ENCODE measurements at places on chromosomes 16 and 17.

DNA sequence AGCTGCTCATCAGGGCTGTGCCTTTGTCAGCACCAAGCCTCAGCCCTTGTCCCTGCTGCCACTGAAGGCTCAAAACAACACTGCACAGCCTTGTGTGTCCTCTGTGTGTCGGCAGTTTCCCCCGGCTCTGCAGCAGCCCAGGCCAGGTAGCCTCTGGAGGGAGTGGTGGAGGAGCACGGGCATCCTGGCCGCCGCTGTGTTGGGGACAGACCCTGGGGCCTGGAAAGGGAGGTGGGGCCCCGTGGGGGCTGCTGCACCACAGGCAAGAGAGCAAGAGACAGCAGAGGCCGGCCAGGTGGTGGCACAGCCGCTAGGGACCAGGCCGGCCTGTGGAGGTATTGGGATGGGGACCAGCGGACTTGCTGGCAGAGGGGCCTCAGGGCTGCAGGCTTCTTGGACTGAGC, 96.9 kb upstream of the ZNF750 start:
- H3K27me3 ChIP-seq: no peaks in the 10 kb centered on the region
- H3K36me3 ChIP-seq: peaks cover 98% of the 10 kb centered on the region
- peak; percentile 53 for DNase-seq
- H3K4me1 ChIP-seq: no peaks in the 10 kb centered on the region
- H3K4me3 ChIP-seq: no peak overlapping the region

DNA sequence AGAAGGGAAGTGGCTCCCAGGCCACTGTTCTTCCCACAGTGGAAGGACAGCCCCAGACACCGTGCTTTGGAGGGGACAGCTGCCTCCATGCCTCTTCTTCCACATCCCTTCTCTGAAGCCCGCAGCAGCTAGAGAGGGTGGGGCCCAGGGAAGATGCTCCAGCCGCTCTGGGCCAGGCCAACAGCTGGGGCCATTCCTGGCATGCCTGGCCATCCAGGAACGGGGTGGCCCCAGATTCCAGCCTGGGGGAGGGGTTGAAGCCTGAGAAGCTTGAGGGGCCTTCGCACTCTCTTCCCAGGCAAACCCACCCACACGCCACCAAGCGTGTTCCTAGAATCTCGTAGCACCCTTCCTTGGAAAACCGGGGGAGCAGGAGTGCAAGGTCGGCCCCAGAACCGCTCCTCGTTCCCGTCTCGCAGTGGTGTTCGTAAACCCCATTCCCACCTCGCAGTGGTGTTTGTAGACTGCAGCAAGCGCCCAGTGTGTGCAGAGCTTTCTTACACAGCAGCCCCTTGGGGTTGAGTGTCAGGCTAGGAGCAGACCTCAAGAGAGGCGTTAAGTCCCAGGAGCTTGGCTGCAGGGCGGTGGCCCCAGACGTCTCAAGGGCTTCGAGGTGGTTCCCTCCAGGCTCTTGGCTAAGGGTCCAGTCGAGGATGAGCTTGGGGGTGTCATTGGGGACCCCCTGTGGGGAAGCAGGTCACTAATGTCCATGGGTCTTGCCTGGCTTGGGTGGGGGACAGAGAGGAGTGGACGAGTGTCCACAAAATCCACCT, 2.7 kb downstream of the CDH15 start:
- no peak overlapping the region for H3K4me3 ChIP-seq
- H3K27me3 ChIP-seq: peaks cover 97% of the 10 kb centered on the region
- no peak overlapping the region for H3K27ac ChIP-seq
- DNase-seq: no peak
- H3K4me1 ChIP-seq: peaks cover 20% of the 10 kb centered on the region

GRCh38 chr17:19248151-19248927, 11.2 kb downstream of the EPN2 start:
- no peak overlapping the region for H3K4me3 ChIP-seq
- peaks cover 75% of the 10 kb centered on the region for H3K4me1 ChIP-seq
- peak overlapping the region; percentile 73 for H3K27ac ChIP-seq
- no peak for DNase-seq
- H3K27me3 ChIP-seq: no peaks in the 10 kb centered on the region

- H3K36me3 ChIP-seq: peaks cover 86% of the 10 kb centered on the region
- H3K4me1 ChIP-seq: peaks cover 9% of the 10 kb centered on the region
- no peak overlapping the region for H3K27ac ChIP-seq
- H3K27me3 ChIP-seq: no peaks in the 10 kb centered on the region
- no peak overlapping the region for H3K4me3 ChIP-seq
- no peak for DNase-seq
Measured at GRCh38 chr16:66728117-66728787, 23.2 kb downstream of the DYNC1LI2 start.

GRCh38 chr16:72884573-72884972, 163.4 kb downstream of the ZFHX3 start:
- H3K4me1 ChIP-seq: no peaks in the 10 kb centered on the region
- H3K4me3 ChIP-seq: no peak overlapping the region
- no peaks in the 10 kb centered on the region for H3K27me3 ChIP-seq
- DNase-seq: no peak
- no peak overlapping the region for H3K27ac ChIP-seq

GRCh38 chr17:41223821-41224220, 2.6 kb upstream of the KRTAP9-2 start:
- no peaks in the 10 kb centered on the region for H3K27me3 ChIP-seq
- no peak overlapping the region for H3K4me3 ChIP-seq
- no peak for DNase-seq
- H3K4me1 ChIP-seq: no peaks in the 10 kb centered on the region
- H3K36me3 ChIP-seq: no peaks in the 10 kb centered on the region

- peak overlapping the region; percentile 18 for H3K27ac ChIP-seq
- no peak for DNase-seq
- H3K36me3 ChIP-seq: peaks cover 12% of the 10 kb centered on the region
- no peaks in the 10 kb centered on the region for H3K4me1 ChIP-seq
- no peak overlapping the region for H3K4me3 ChIP-seq
Measured at GRCh38 chr17:39306509-39307212, 80.9 kb upstream of the STAC2 start.

- DNase-seq: no peak
- no peak overlapping the region for H3K4me3 ChIP-seq
- peaks cover 6% of the 10 kb centered on the region for H3K27me3 ChIP-seq
- no peak overlapping the region for H3K27ac ChIP-seq
- no peaks in the 10 kb centered on the region for H3K36me3 ChIP-seq
- H3K4me1 ChIP-seq: no peaks in the 10 kb centered on the region
Measured at GRCh38 chr16:4788910-4789309, 765 bp upstream of the SEPTIN12 start.

- H3K4me3 ChIP-seq: no peak overlapping the region
- H3K27ac ChIP-seq: no peak overlapping the region
- H3K36me3 ChIP-seq: peaks cover 3% of the 10 kb centered on the region
- peak; percentile 25 for DNase-seq
Measured at GRCh38 chr17:259341-259976, 78.0 kb upstream of the DOC2B start.

- H3K27ac ChIP-seq: no peak overlapping the region
- H3K27me3 ChIP-seq: no peaks in the 10 kb centered on the region
- H3K4me3 ChIP-seq: no peak overlapping the region
- no peak for DNase-seq
- H3K36me3 ChIP-seq: peaks cover 5% of the 10 kb centered on the region
Measured at GRCh38 chr17:68870161-68870826, 84.9 kb downstream of the ABCA8 start.

DNA sequence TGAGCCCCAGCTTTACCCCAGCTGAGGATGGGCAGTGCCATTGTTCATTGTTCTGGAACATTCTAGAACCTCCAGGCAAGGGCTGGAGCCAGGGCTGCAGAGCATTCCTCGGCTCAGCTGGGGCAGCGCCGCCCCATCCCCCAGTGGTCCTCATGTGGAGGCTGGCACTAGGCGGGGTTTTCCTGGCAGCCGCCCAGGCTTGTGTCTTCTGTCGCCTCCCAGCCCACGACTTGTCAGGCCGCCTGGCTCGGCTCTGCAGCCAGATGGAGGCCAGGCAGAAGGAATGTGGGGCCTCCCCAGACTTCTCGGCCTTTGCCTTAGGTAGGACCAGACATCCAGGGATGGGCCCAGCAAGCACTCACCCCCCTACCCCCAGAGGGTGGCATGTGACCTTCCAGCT, at the start of gene TMEM95:
TSS of gene TMEM95 (plus strand) at position 104 of the 400 bp plus-strand sequence. CDS start at position 153, 49 bp downstream.
- no peak within 1 kb of the TSS for H3K4me3 ChIP-seq
- no peak for DNase-seq
- peaks cover 32% of the 10 kb centered on the region for H3K4me1 ChIP-seq
- H3K27me3 ChIP-seq: no peaks in the 10 kb centered on the region
- no peaks in the 10 kb centered on the region for H3K36me3 ChIP-seq
- peak within 1 kb of the TSS; percentile 99 for H3K27ac ChIP-seq

DNA sequence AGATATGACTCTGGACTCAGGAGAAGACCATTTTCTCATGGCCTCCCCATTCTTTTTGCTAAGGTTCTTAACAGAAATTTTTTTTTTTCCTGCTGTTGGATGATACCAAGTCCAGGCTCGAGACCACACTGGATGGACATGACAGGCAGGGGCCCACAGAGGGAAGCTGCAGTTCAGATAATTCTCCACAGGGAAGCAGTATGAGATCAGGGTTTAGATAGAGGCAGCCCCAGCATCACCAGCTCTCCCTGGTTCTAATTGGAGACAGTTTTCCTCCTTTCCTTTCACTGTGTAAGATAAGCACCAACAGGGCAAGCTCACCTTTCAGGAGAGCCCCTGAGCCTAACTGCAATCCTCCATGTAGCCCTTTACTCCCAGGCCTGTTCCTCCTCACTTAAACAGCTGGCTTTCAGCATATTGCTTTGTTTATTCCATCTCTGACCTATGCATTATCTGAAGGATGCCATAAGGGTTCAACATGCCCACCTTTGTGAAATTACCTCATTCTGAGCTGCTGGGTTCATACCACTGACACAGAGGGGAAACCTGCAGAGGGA, 108.1 kb downstream of the SNX11 start:
- no peak overlapping the region for H3K4me3 ChIP-seq
- no peaks in the 10 kb centered on the region for H3K36me3 ChIP-seq

GRCh38 chr16:77090062-77090461, 100.9 kb upstream of the MON1B start:
- H3K36me3 ChIP-seq: no peaks in the 10 kb centered on the region
- no peak for DNase-seq
- H3K4me1 ChIP-seq: no peaks in the 10 kb centered on the region
- no peak overlapping the region for H3K27ac ChIP-seq
- H3K27me3 ChIP-seq: no peaks in the 10 kb centered on the region
- H3K4me3 ChIP-seq: no peak overlapping the region

DNA sequence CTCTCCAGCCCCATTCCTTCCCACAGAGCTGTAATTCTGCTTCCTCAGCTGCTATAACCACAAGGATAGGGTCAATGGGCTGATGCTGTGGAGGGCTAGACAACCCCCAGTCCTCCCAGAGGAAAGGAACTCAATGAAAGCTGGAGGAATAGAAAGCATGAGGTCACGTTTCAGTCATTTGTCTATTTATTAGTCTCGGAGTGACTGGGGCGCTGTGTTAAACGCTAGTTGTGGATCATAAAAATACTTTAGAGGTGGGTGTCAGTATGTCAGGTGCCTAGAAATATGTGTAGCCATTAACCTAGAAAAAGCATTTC, 787 bp upstream of the CCL3L1 start:
- H3K27ac ChIP-seq: no peak overlapping the region
- no peaks in the 10 kb centered on the region for H3K27me3 ChIP-seq
- DNase-seq: no peak
- H3K4me3 ChIP-seq: no peak overlapping the region
- H3K4me1 ChIP-seq: no peaks in the 10 kb centered on the region

Measured in tibial artery (tissue), 4 donors.